B cell (primary cell): ENCODE measurements at places on chromosomes 13 and 19.

DNA sequence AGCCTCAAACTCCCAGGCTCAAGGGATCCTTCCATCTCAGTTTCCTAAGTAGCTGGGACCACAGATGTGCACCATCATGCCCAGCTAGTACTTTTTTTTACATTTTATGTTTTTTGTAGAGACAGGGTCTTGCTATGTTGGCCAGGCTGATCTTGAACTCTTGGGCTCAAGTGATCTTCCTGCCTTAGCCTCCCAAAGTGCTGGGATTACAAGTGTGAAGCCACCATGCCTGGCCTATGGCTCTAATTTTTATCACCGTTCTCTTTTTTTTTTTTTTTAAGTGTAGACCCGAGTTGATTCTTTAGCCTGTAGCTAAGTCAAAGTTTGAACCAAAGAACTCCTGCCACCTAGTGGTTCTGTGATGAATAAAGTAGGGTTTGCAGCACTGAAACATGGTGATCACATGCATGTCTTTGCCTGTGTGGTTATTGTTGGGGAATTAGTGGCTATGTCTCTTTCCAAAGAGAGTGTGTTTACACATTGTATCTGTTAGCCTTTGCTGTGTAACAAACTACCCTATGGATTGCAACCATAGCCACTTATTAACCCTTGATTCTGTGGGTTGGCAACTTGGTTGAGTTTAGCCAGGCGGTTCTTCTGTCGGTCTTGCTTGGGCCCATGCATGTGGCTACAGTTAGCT, 11.6 kb downstream of the NFILZ start:
- peak; percentile 44 for DNase-seq

GRCh38 chr13:34004676-34005075, 186.7 kb downstream of the RFC3 start:
- DNase-seq, result no peak

- DNase-seq, result no peak
Observed at GRCh38 chr13:49622174-49622946, 5.9 kb upstream of the ARL11 start.

DNA sequence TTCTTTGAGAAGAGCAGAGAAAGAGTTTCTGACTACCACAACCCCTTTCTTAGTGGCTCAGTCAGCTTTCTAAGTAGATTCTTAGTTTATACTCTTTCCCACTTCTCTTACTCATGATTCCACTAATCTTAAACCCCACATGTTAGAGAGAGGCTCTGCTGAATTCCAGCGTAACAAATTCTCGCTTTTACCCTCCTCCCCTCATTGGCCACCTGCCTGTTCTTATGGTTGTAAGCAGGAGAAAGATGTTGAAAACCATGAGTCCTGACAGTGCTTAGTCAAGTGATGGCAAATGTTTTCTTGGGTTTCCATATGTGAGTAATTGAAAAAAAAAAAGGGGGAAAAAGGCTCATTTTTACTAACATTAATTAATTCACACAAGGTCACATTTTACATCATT, 125.9 kb downstream of the ZDHHC20 start:
- DNase-seq, result no peak

- DNase-seq, result no peak
Observed at GRCh38 chr19:45660636-45661035, 7.4 kb upstream of the GIPR start.

GRCh38 chr19:3506384-3507340, 551 bp downstream of the FZR1 start:
- peak; percentile 59 for DNase-seq

DNA sequence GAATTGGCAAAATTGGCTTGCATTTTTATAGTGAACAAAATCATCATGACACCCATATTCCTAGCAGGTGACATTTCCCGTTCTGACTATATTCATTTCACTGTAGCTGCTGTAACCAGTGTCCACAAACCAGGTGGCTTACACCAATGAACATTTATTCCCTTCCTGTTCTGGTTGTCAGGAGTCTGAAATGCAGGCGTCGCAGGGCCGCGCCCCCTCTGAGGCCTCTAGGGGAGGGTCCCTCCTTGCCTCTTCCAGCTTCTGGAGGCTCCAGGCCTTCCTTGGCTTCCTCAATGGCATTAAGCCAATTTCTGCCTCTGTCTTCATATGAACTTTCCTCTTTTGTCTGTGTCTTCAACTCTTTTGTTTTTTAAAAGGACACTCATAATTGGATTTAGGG, 6.5 kb upstream of the RLN3 start:
- DNase-seq, result no peak

- no peak for DNase-seq
Observed at GRCh38 chr13:42413484-42413815, 141.5 kb downstream of the AKAP11 start.

- no peak for DNase-seq
Observed at GRCh38 chr13:59745392-59745788, 418.3 kb downstream of the DIAPH3 start.

DNA sequence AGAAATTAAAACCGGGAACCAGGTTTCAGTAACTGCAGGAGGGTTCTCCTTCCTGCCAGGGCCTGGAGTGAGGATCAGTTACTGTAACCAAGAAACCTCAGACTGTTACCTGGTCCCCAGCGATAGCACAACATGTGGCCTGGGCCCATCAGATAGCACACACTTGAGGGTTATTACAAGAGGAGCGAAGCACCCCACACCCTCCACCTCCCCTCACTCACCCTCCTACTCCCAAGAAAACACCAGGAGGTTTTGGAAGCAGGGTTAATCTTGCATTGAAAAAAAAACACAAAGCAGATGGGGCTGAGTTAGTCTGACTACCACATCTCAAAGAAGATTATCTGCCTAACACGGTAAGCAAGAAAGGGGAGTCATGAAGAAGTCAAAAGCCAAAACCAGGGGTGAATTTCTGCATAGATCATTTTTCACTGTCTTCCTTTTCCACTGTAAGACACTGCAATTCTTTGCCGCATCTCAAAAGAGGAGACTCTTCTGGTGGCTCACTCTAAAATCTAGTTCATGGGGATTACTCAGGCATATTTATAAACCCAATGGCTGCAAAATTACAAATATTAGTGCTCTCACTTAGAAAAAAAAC, 75.9 kb upstream of the DOCK9 start:
- no peak for DNase-seq

DNA sequence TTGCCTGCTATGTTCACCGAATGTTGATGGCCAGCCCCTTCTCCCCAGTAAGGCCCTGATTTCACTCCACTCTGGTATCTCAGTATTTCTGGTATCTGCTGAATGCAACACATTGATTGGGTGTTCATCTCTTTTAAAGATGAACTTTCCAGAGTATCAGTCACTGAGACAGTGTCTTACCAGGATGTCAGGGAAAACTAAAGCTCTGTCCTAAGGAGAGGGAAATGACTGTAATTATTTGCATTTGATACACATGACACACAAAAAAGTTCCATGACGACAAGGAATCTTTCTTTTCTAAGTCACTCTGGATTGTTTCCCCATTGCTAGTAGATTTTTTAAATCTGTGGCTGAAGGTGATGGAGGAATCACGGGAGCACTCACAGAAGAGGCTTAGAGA, 2.2 kb downstream of the GPC5 start:
- DNase-seq, result no peak

GRCh38 chr13:34720618-34721017, 221.5 kb upstream of the NBEA start:
- DNase-seq, result no peak

DNA sequence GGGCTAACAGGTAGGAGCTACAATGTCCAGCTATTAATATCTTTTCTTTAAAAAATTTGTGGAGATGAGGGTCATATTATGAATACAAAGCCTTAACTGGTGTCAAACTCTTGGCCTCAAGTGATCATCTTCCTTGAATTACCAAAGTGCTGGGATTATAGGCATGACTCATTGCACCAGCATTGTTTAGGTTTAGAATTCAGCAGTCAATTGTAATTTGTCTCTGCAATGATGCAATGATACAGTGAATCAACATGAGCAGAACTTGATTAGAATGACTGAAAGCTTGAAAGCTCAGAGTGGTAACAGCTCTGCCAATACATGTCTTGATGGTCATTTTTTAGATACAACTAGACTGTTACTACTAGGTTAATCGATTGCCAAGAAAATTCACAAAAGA, 752.8 kb upstream of the MIR17HG start:
- no peak for DNase-seq

DNA sequence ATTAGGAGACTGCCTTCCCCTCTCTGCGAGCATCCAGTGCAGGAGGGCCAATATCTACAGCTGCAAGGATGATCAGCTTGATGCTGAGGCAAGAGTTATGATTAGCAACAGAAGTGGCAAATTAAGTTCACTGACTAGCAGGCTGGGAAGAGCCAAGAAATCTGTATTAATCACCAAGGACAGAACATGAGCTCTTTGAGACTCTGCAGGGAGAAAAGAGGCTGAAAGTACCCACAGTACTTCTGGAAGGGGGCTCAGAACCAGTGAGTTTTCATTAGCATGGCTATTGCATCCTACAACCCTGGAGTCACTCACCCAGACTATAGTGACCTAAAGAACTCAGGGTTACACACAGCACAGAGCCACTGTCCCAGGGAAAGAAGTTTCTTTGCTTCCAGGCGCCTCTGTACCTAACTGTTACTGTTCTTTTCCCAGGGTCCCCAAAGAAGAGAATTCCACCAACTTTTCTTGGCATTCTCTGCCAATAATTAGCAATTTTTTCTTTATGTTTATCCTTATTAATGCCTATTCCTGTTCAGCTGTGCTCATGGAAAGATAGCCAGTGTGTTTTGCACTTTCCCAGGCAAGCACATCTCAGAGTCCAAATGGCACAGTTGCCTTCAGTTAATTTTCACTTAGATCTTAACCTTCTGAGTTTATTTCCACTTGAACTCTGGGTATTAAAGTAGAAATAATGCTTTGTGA, 25.8 kb upstream of the MEDAG start:
- DNase-seq, result no peak

DNA sequence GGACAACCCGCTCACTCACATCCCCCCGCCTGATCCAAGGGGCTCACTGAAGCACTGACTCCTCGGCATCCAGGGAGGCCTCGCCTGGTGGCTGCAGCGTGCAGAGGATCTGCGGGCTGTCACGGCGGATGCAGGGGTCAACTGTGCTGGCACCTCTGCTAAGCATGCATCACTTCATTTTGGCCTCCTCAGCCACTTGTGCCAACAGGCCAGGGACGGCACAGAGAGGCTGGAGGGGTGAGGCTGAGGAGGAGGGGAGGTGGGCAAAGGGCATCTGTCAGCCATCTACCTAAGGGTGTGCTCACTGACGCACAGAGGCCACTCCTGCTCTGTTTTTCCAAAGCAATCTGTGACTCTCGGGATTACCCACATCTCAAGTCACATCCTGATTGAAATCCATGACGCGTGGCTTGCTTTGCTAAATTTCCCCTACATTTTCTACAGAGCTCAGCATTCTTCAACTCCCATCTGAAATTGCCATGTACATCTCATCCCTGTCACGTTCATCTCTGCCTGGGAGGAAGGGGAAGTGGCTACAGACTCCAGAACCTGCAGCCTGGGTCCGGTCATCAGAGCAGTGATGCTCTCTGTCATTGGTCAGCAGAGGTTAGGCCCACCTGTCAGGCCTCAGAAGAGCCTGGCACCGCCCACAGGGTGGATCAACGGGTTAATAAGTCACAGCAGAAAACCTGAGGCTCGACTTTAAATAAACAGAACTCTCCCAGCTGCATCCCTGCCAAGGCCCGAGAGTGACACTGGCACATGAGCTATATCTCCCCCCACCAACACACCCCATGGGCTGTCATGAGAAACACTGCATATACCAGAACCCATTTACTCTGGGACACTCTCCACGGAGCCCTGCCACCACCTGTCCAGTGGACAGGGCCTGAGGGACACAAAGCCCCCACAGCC, 17.6 kb downstream of the ELL start:
- DNase-seq, result no peak

DNA sequence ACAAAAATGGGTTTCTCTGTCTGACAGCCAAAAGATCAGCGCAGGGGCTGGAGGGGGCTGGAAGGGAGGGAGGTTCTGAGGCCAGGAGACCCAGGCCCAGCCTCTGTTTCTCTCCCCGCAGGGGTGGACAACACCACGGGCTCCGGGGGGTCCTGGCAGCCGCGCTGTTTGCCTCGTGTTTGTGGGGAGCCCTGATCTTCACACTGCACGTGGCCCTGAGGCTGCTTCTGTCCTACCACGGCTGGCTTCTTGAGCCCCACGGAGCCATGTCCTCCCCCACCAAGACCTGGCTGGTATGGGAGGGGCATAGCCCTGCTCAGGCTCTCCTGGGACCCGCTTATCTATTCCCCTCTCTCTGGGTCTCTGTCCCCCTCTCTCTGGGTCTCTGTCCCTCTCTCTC, 9.6 kb downstream of the CPT1C start:
- DNase-seq, result no peak

- DNase-seq, result no peak
Observed at GRCh38 chr13:27403727-27404385, 20.6 kb upstream of the GTF3A start.

GRCh38 chr19:53554804-53555203, 16.9 kb downstream of the ZNF331 start:
- DNase-seq, result no peak

GRCh38 chr19:53882391-53883050, 524 bp downstream of the PRKCG start:
- no peak for DNase-seq

GRCh38 chr19:47652285-47652684, 43.4 kb downstream of the BICRA start:
- DNase-seq, result no peak

- no peak for DNase-seq
Observed at GRCh38 chr19:45884682-45885555, 1.0 kb downstream of the IRF2BP1 start.

DNA sequence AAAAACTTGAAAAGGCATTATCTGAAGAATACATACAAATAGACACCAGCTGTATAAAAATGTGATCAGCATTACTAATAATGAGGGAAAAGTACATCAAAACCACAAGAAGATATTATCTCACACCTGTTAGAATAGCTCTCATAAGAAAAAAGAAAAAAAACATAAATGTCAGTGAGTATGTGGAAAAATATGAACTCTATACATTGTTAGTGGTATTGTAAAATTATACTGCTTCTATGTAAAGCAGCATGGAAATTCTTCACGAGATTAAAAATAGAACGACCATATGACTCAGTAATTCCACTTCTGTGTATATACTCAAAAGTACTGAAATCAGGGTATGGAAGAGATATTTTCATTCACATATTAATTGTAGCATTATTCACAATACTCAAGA, 1146.4 kb downstream of the SLITRK5 start:
- no peak for DNase-seq

DNA sequence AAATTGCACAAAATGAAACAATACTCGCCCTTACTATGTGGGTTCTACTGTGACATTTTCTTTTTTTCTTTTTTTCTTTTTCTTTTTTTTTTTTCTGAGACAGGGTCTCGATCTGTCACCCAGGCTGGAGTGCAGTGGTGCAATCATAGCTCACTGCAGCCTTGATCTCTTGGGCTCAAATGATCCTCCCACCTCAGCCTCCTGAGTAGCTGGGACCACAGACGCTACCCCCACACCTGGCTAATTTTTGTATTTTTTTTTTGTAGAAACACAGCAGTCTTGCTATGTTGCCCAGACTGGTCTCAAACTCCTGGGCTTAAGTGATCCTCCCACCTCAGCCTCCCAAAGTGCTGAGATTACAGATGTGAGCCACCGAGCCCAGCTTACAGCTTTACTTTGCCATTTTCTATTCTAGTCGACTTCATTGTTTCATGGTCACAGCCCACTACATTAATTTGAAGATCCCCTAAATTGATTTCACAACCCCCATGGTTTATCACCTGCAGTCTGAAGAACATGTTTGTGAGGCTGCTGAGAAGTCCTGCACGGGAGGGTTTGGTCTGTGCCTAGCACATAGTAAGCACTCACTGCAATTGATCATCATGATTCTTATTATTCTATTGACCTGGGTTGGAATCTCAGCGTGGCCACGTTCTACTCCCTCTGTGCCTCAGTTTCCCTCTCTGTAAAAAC, 3.8 kb downstream of the BCL3 start:
- DNase-seq, result peak; percentile 47

GRCh38 chr19:16139752-16140151, 3.7 kb upstream of the HSH2D start:
- DNase-seq, result peak; percentile 34
